ENCODE measurements at places on chromosomes 1 and 21.

- no peak for DNase-seq
These were observed 146.4 kb downstream of the FGGY start for GRCh38 chr1:59443310-59443709.

DNA sequence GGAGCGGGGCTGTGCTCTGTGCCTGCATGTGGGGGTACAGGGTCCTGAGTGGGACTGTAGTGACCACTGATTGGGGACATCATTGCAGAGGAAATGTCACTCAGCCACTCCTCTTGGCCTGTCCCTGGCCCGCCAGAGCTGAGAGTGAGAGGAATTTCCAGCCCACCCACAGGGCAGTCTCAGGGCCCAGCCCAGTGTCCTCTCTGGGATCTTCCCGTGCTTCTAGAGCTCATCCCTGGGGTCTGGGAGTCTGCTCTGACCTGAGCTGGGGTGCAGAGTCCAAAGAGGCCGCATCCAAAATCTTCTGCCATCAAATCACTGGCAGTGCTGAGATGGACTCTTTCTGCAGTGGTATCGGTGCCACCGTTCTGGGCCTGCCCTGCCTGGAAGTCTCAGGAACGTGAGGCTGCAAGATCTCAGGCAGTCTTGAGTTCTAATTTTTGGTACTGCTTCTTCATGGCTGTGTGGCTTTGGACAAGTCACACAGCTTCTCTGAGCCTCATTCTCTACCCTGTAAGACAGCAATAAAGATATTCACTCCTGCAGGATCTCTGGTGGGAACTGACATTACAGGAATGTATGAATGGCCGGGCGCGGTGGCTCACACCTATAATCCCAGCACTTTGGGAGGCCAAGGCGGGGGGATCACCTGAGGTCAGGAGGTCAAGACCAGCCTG, 100.8 kb upstream of the TARDBP start:
- no peak for DNase-seq

DNA sequence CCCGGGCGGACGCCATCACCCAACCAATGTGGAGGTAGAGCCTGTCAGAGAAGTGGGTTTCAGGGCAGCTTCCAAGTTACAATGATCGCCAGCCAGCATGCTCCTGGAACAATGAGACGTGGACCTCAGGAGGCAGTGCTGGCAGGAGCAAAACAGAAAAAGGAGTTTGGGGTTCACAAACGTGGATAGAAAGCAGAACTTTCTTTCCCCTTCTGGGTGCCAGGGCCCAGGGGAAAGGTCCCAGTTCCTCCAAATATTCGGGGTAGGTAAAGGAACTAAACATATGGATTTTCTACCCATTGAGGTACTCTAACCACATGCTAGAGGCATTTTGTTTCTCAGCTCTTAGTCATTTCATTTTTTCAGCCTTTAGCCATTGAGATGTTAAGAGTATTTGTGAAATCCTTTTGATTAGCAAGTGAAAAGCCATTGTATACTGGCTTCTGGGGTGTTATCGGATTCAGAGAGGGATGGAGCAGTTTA, 488.4 kb upstream of the ADGRL2 start:
- no peak for DNase-seq

GRCh38 chr1:233261206-233261605, 34.3 kb downstream of the PCNX2 start:
- DNase-seq, result no peak

- no peak for DNase-seq
These were observed 7.9 kb downstream of the PTGER3 start for GRCh38 chr1:71039661-71040262.
